MCF 10A (cell line): ENCODE measurements at places on chromosomes 16 and 17. TPM values are rescaled to one million over a fixed set of nuclear protein-coding genes. Genes with fewer than 3 reads are reported as not detected.
A peak's percentile ranks its signal among the peaks of the same experiment; 100 is the strongest.

Gene LPCAT2
- total RNA-seq = 10.7 and 11.7 TPM in 2 replicates

Gene LRRC46
- 1.2 and 1.4 TPM in 2 replicates for total RNA-seq

DNA sequence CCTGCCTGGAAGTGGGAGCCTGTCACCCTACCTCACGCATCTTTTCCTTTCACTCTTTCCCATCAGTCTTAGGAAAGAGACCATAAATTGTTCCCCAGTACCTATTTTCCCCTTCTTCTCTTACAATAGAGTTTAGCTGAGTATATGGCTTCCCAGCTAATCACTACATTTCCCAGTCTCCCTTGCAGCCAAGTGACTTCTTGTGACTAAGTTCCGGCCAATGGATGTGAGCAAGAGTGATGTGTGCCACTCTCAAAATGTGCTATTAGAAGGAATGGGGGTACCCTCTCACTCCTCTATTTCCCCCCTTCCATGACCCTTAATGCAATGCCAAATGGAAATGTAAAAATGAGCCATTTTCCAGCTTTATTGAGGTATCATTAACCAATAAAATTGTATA is 8.2 kb upstream of the PYY start:
- DNase-seq = no peak

Gene C17orf107
- 3.6 and 4.3 TPM in 2 replicates for total RNA-seq

DNA sequence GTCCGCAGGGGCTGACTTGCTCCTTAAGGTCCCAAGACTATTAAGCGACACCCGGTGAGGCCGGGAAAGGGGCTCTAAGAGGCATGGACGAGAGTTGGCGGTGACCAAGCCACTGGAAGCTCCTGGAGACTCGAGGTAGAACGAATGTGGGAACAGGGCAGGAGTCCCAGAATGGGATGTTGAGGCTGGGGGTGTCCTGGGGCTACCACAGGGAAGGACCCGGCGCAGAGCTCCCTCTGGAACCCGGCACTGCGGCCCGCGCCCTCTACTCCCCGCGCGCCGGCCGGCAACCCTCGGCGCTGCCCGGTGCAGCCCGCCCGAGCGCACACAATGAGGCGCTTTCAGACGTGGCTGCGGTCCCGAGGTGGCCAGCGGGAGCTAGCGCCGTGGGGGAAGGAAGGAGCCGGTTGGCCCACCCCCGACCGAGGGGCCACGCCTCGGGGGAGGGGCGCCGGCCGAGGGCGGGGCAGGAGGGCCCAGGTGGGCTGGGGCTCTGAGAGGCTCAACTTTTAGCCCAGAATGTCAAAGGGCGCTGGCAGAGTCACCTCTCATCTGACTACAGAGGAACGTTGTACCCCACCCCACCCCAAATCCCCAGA is at the start of gene CHST6:
Gene CHST6, minus strand, starts transcription at position 366 of the 599 bp plus-strand sequence. CDS start 15,613 bp downstream, outside the sequence.
- no peak for DNase-seq

Gene MT1E
- 518 and 934 TPM in 2 replicates for total RNA-seq

DNA sequence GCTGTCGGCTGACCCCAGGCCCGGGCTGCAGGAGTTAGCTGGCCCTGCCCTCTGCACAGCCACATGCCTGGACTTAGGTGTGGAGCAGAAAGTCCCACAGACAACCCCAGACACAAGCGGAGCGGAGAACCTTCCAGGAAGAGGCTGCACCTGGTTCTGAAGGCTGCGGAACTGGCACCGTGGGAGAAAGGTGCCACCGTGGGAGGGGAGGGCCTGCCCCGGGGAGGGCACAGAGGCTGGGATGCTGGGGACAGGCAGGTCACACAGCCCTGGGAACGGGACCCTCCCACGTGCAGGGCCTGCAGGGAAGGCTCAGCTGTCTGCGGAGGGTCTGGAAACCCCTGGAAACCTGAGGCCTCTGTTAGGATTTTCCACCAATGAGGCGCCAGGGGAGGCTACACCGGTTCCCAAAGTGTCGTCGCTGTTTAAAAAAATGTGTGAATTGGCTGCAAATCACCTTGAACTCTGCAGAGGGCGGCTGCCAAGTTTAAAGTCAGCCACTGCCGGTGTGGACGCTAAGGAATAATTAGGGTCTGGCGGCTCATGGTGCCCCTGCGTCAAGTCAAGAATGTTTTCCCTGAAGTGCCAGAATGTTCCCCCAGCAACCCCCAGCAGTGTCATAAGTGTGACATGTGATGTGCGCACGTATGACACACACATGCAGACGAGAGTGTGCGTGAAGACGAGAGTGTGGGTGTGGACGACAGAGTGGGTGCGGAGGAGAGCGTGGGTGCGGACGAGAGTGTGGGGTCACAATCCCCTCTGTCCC is 50.9 kb upstream of the PABPN1L start:
- DNase-seq = no peak

GRCh38 chr16:74892574-74893461 is 92.1 kb downstream of the WDR59 start:
- DNase-seq = no peak

GRCh38 chr16:77077256-77077922 is 113.6 kb upstream of the MON1B start:
- no peak for DNase-seq

Gene FOXO3B
- total RNA-seq = 3.3 and 3.7 TPM in 2 replicates

- DNase-seq = no peak
Observed at GRCh38 chr17:77695386-77695785, 263.1 kb upstream of the TNRC6C start.

DNA sequence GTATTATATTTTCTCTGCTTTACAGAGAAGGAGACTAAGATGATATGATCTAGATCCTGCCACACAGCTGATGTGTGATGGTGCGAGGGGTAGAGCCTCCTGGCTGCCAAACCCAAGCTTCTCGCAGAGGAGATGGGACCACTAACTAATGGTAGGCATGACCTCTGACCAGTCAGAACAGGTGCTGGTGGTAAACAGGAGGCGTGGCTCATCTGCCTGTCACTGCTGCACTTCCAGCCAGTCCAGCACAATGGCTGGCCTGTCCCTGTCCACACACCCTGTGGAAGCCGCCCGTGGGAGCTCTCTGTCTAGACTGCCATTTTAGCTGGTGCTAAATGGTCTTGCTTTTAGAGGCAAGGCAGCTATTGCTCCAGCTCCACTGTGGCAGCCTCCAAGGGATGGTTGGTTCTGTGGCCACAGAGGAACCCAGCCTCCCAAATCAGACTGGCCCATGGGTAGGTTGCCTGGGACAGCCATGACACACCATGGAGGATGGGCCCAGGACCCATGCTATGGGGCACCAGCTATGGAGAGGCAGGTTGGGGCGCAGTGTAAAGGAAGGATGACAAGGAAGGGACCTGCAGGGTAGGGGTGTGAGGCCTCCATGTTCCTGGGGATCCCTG is 86.7 kb downstream of the KSR1 start:
- no peak for DNase-seq

DNA sequence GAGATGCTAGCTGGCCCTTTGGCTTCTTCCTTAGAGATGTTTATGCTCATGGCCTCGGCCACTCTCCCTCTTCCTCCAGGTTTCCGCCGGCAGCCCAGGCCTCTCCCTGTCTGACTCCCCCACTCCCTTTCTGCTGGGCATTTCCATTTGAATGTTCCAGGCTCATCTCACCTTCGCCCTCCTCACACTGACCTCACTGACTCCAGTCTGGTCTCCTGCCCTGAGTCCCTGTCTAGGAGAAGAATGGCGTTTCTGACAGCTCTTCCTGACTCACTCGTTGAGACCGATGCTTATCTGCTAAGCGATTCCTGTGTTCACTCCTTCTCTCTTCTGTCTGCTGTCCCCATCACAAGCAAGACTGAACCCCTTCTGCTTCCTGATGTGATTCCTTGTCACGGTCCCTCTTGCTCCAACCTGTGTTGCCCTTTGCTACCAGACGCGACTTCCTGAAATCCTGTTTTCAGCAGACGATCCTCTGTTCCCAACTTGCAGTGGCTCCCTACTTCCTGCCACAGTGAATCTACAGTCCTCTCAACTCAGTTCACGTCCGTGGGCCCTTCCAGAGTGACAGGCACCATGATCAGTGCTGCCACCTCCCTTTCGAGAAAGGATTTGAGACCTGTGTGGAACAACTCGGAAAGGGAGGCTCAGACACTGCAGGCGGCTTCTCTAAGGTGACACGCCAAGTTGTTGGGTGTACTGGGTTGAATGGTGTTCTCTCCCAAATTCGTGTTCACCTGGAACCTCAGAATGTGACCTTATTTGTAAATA is 176.4 kb downstream of the MSI2 start:
- DNase-seq = no peak

GRCh38 chr17:44878627-44879221 is 20.5 kb downstream of the EFTUD2 start:
- DNase-seq = peak; percentile 42

DNA sequence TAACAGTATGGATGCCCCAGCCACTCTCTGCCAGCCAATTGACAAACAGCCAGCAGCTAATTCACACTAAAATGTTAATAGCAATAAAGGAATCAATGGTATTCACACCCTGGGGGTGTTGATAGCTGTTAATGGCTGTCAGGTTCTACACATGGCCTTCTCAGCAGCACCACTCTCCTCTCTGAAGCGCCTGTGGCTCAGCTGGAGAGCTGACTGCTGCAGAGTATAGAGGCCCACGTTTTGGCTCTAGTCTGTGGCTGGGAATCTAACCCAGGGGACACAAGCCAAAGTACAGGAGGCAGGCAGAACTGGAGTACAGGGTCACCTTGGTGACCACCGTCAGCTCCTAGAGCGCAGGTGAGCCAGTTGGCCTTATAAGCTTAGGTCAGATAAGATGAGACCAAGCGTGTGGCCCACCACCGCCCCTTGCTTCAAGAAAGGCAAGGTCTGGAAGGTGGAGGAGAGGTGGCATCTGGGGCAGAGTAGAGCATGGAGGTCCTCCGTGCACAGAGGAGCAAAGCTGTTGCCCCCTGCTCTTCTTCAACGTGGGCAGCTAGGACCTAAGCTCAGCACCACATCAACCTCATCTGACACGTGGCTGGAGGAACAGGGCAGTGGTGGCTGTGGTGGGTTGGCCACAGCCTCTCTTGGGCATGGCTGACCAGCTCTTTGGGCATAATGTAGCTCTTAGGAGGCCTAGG is 25.4 kb downstream of the CCR7 start:
- no peak for DNase-seq

Gene CD300LF
- not detected in 2 replicates for total RNA-seq

GRCh38 chr17:76736349-76737081 is 616 bp downstream of the SRSF2 start:
- DNase-seq = peak; percentile 45

DNA sequence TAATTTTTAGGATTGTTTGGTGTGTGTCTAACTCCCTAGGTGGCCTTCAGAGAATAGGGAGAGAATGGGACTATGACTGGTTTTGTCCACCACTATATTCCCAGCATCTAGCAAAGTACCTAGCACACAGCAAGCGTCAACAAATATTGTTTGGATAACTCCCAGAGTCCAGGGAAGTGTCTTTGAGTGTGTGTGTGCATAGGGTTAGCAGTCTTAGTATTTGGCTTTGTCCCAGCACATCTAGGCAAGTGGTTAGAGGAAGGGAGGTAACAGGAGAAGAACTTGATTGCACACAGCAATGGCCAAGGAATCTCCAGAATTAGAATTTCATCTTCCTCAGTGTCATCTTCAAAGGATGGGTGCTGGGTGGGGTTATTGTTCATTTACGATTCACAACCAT is 385.4 kb upstream of the CDH5 start:
- no peak for DNase-seq

Gene SLC52A1
- total RNA-seq = not detected in 2 replicates

Gene PRSS27
- total RNA-seq = 5.8 and 6.3 TPM in 2 replicates

- no peak for DNase-seq
Observed at GRCh38 chr17:65385726-65386125, 175.7 kb downstream of the AXIN2 start.

DNA sequence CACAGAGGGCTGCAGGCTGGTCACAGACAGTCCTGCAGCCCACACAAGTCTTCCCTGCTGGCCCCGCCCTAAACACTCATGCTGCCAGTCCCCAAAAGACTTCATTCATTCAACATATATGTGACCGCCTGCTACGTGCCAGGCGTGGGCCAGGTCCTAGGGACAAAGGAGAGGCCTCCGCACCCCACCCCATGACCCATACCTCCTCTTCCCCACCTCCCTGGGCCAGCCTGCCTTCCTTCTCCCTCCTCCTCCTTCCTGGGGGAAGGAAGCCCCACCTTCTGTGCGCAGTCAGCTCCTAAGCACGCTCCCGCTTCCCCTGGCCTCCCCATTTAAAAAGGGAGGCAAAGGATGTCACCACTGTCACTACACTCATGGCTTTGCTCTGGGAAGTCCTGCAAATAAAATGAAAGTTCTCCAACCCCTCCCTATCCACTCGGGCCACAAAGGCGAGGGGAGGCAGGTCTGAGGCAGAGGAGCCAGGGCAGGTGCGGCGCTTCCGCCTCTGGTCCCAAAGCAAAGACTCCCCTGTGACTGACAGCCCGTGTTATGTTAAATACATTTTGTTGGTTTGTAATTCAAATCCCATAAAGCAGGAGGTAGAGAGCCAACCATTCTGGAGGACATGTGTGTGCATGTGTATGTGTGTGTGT is 9.0 kb downstream of the DNAAF8 start:
- no peak for DNase-seq

DNA sequence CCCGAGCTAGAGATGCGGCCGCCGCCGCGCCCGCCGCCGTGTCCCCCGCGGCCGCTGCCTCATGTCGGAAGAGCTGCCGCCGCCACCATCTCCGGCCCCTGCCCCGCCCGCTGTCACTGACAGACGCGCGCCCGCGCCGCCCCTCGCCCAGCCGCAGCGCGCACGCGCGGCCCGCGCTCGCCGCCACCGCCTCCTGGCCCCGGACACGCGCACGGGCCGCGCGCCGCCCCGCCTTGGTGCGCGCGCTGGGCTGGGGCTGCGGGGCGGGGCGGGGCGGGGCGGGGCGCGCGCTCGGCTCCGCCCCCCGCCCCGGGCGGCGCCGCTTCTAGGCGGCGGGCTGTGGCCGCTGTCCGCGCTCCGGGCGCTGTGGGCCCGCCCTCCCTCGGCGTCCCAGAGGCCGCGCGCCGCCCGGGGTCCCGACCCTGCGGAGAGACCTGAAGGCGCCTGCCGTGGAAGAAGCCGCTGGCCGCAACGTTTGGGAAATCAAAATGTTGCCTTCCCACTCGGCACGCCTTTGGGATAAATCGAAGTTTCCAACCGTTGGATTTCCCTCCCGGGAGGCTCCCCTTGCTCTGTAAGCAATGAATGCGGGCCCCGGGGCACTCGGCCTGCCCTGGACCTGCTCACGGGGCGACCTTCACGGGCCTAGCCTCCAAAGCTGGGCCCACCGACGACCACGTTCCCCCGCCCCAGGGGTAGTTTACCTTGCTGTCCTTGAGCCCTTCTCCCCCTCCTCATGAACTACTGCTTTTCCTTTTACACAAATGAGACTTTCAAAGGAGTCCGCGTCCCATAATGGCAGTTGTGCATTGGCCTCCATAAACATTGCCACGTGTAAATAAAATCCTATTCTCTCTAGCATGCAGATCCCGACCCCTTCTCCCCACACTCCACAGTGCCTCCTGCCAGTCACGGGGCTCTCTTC is at the start of gene ADCY9:
Gene ADCY9, minus strand, starts transcription at position 118 of the 925 bp plus-strand sequence. CDS start 1,000 bp downstream, outside the sequence.
- peak; percentile 62 for DNase-seq

GRCh38 chr16:78489072-78489471 is 389.6 kb downstream of the WWOX start:
- DNase-seq = no peak

- DNase-seq = no peak
Observed at GRCh38 chr16:62625326-62625725, 589.1 kb upstream of the CDH8 start.

Gene CHAD
- total RNA-seq = not detected in 2 replicates

- DNase-seq = no peak
Observed at GRCh38 chr16:17748044-17748719, 277.4 kb upstream of the XYLT1 start.

- DNase-seq = no peak
Observed at GRCh38 chr16:28087675-28088300, 24.3 kb upstream of the GSG1L start.

- DNase-seq = peak; percentile 38
Observed at GRCh38 chr17:17841601-17842025, 4.8 kb upstream of the SREBF1 start.

GRCh38 chr17:17727111-17727659 is 45.9 kb downstream of the RAI1 start:
- no peak for DNase-seq
